Fibroblast of skin of left biceps (primary cell): ENCODE measurements at places on chromosomes 6 and 20.

DNA sequence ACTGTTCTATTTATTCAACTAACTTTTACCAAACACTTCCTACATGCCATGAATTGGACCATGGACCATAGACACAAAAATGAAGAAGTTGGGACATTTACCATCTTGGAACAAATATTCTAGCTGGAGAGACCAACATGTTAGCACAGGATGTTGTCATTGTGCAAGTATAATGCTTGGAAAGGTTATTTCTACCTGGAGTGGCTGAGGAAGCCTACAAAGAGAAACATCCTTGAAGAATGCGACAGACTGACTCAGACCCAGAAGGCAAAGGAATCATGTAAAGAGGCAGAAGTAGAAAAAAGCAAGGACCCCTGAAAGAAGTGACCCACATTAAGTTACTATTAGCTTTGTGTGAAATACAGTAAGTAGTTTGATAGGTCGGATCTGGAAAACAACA lies 180.9 kb downstream of the SOD2 start:
- DNase-seq, result no peak

GRCh38 chr6:85121158-85121557 lies 328.7 kb upstream of the NT5E start:
- no peak for DNase-seq

GRCh38 chr6:78377056-78377455 lies 490.3 kb upstream of the IRAK1BP1 start:
- no peak for DNase-seq

DNA sequence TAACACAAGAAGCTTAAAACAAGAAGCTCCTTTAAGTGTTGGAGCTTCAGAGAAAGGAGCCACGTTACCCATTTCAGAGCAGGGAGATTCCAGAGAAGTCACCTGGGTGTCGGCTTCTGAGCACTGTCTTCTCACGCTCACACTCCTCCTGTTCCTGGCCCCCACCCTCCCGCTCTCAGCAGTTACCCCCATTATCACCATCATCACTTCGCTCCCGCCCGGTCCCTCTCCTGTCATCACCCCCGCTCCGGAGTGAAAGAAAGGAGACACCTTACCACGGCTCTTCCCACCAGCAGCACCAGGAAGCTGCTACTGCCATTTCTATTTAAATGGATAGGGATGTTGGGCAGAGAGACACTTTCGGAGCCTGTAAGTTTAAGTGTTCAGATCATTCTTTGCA lies 123.9 kb downstream of the GMPR start:
- DNase-seq, result no peak

GRCh38 chr6:83429857-83430610 lies 817 bp downstream of the ME1 start:
- no peak for DNase-seq

- DNase-seq, result no peak
These were observed 88.3 kb downstream of the SLX4IP start for GRCh38 chr20:10523443-10523842.

GRCh38 chr20:9490161-9490560 lies 24.2 kb upstream of the LAMP5 start:
- no peak for DNase-seq

GRCh38 chr6:38018755-38019165 lies 199.2 kb downstream of the ZFAND3 start:
- DNase-seq, result no peak

DNA sequence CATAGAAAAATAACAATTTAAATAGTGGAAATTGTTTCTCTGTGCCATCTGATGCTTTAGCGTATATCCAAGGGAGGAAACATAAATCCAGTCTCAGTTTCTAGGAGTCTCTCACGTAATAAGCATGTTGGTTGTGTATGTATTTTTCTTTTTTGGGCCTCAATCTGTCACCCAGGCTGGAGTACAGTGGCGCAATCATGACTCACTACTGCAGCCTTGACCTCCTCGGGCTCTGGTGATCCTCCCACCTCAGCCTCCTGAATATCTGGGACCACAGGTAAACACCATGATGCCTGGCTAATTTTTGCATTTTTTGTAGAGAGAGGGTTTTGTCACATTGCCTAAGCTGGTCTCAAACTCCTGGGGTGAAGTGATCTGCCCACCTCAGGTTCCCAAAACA lies 78.6 kb upstream of the PLN start:
- DNase-seq, result no peak

DNA sequence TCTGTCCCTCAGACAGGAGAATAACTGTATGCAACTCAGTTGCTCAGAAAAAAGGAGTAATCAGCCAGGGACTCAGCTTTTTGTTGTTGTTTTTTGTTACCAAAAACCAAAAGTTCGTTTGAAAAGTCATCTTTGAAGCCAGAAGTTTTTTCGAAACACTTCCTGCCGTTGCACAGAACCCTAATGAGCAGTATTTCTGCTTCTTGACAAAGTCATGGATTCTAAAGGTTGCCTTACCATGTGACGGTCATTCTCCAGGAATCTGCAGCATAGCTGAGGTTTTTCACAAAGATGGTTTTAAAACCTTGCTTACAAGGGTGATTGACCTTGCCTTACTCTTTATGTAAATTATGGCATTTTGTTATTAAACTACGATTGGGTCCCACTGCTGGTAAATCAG lies 1.9 kb downstream of the RAB32 start:
- DNase-seq, result no peak
